Mucosa of gallbladder (tissue), 1 donor: ENCODE measurements at places on chromosomes 6 and 20. TPM values are rescaled to one million over a fixed set of nuclear protein-coding genes. Genes with fewer than 3 reads are reported as not detected.

DNA sequence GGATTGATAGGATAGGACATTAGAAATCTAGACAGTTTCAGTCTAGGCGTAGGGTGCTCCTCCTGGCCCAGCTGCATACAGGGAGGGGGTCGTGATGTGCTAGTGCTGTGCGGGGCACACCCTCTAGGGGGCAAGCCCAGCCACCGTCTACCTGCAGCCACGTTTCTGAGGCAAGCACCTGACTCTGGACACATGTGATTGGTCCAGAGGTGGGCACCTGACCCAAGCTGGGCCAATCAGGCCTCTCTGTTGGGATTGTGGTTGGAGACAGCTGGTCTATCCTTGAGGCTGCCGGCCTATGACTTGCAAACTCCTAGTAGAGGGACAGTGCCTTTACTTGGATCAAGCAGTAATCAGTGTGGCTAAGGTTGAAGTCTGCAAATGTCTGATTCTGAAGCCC is 317.1 kb downstream of the BMP7 start:
- no peak for DNase-seq

- no peak for DNase-seq
Observed at GRCh38 chr6:65113581-65113980, 593.4 kb downstream of the EYS start.

DNA sequence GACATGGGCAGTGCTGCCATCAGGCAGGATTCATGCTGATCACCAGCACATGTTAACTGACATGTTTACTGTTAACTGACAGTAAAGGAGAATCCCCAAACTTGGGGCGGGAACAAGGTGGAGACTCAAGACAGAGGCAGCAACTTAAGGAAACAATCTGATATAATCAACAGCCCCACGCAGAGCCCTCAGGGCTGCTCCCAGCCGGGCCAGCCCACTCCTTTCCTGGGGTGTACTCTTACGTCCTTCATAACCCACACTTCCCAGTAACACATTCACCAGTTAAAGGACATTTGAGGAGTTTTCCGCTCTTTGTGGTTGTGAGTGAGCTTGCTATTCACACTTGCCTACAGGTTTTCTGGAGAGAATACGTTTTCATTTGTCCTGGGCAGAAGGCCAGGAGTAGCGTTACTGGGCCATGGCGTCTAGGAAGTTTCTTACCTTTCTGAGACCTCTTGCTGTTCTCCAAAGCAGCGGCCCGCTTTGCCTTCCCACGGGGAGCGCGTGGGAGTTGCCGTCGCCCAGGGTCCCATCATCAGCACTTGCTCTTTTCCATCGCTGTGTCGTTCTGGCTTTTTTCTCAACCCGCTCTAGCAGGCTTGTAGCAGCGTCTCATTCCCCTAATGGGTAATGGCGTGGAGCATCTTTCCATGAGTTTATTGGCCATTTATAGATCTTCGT is 56.4 kb downstream of the FOXF2 start:
- no peak for DNase-seq

GRCh38 chr6:70310063-70310694 is 7.3 kb upstream of the COL9A1 start:
- DNase-seq, result no peak

DNA sequence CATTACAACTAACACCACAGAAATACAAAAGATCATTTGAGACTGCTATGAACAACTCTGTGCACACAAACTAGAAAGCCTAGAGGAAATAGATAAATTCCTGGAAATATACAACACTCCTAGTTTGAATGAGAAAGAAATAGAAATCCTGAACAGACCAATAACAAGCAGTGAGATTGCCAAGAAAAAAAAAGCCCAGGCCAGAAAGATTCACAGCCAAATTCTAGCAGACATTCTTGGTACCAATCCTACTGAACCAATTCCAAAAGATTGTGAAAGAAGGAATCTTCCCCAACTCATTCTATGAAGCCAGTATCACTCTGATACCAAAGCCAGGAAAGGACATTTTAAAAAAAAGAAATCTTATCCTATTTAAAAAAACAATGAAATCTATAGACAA is 7.0 kb upstream of the CDK19 start:
- DNase-seq, result no peak

DNA sequence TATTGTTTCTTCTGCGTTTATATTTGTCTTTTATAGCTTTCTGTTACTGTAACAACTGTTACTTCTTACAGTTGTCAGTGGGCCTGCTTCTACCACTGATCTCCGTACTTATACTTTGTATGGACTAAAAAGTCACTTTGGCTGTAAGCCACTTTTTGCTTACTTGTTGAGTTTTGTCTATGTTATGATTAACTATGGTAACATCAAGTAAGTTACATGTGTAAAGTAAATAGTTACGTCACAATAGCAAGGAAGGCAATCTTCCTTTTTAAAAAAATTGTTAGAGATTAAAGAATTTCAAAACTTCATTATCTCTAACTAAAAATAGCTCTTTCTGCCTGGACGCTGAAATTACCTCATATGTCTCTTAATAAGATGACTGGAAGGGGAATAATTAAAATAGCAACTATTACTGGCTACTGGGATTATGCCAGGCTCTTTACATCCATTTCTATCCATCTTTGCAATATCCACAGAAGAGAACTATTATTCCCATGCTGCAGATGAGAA is 10.9 kb downstream of the TFB1M start:
- DNase-seq, result no peak

DNA sequence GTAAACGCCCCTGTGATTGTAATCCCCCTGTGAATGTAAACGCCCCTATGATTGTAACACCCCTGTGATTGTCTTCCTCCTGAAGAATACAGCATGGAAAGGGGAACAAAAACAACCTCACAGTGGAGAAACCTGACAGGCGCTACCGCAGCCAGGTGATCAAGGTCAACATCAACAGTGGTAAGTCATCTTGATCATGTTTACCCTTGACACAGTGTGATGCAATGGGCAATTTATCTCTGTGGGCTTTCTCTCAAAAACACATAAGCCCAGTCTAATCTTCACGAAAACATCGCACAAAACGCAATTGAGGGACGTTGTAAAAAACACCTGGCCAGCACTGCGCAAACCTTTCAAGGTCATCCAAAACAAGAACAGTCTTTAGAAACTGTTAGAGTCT is 277.2 kb downstream of the PRKN start:
- no peak for DNase-seq

DNA sequence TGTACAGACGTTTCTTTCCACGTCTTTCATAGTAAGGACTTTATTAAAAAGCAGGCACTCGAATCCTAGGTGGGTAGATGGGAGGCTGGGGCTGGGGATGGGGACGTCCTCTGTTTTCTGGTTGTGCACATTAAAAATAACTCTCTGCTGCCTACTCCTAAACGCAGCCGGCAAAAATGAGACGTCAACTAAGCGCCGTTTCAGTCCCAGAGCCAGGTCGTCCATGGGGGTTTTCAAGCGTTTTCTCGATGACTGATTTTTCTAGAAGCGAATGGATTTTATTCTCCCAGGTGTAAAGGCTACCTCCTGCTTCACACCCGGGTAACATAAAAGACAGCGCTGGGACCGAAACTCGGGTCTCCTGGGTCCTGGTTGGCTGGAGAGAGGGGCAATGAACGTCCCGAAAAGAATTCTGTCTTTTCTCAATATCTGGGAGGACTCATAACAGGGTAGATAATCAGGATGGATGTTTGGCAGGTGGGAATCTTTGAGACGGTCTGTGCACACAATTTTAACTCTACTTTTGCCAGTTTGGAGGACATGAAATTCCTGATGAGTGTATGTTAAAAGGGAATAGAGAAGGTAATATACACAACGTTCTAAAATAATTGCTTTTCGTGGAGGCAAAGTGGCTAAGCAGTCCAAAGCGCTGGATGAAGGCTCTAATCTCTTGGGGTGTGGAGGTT is 25.2 kb downstream of the GPX6 start:
- DNase-seq, result no peak

- no peak for DNase-seq
Observed at GRCh38 chr6:6712449-6713403, 124.2 kb downstream of the LY86 start.

DNA sequence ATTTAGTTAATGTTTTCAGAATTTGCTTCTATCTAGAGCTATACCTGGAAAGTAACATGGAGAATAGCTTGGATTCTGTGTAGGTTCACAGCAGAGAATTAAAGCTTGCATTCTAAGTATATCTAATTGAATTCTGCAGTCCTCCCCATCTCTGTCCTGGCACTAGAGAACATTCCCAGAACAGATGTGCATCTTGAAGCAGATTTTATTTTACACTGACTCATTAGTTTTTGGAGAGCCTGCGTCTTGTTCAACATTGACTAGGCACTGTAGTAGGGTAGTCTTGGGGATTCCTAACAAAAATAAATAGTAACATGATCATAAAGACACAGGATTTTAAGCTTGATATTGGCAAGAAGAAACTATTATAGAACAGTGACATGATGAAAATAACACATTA is 36.2 kb upstream of the BAG2 start:
- DNase-seq, result no peak

GRCh38 chr6:137975188-137975940 is 108.3 kb downstream of the TNFAIP3 start:
- no peak for DNase-seq

- DNase-seq, result no peak
Observed at GRCh38 chr6:131061041-131061750, 1.8 kb downstream of the EPB41L2 start.

TRIM15 gene
- total RNA-seq, result 19.6 TPM

CST4 gene
- 3.7 TPM for total RNA-seq

NNAT gene
- 6.3 TPM for total RNA-seq
